ENCODE measurements at places on chromosomes 5 and 9.

DNA sequence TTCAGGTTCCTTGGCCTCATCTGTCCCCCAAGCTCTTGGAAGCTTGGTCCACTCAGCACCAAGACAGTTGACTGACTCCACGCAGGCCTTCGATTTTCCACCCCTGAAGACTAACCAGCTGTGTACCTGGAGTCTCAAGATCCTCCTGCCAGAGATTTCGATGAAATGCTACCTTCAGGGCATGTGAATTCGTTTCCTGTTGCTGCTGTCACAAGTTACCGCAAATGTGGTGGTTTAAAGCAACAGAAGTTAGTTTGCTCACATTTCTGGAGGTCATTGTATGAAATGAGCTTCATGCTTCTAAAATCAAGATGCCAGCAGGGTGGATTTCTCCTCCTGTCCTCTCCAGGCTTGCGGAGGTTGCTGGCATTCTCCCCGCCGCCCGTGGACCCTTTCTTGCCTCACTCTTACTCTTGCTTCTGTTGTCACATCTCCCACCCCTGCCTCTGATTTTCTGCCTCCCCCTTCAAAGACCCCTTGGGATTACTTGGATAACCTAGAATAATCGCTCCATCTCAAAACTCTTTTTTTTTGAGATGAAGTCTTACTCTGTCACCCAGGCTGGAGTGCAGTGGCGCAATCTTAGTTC is 27.6 kb upstream of the RETREG1 start:
- no peak for DNase-seq

- peak; percentile 35 for DNase-seq
These were observed 475 bp upstream of the GOLM1 start for GRCh38 chr9:86099701-86100364.

GRCh38 chr5:111935835-111936234 is 178.8 kb upstream of the NREP start:
- DNase-seq, result peak; percentile 15

GRCh38 chr5:72470826-72471225 is 36.4 kb downstream of the ZNF366 start:
- DNase-seq, result peak; percentile 83

DNA sequence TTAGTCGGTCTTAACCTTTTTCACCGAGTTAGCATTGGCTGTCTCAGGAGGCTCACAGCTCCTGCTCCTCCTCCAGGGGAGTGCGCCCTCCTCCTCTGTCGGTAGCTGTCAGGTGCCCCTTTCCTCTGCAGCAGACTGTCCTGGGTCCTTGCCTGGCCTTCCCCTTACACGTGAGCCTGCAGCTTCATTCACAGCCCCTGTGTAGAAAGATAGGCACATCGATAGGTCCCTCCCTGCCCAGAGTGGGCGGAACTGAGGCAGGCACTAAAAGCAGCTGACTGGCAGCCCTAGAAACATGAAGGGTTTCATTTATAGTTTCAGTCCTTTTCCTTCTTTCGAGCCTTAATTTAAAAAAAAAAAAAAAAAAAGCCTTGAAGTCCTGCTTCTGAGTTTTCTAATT is 17.2 kb downstream of the TENT4A start:
- no peak for DNase-seq

DNA sequence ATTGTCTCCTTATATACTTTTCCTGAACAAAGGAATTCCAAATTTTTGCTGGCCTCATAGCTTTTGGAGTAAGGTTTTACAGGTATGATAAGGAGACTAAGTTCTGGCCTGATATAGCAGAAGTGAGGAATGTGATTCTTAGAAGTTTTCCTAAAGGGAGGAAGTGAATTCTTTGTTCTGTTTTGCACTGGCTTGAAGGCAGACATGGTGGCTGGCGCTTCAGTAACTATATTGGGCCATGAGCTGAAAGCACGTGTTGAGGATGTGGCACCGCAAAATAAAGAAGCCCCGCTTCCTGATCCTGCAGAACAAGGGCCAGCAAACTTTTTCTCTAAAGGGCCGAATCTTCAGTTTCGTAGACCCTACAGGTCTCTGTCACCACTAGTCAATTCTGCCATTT is 224.2 kb downstream of the SNX18 start:
- no peak for DNase-seq

DNA sequence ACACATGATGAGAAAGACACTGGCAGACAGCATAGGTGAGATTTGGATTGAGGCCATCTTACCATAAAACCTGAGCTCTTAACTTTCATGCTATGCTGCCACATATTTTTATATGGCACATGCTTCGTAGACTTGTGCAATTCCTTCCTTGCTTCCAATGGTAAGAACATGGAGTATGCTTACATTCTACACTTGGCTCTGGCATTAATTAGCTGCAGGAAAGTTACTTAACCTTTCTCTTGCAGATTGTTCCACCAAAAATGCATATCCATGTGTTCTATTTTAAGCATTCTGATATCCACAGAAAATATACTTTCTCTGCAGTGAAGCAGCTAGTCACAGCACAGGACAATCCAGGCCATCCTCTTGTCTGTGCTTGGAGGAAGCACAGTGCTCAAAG is 119.4 kb downstream of the MPDZ start:
- no peak for DNase-seq

DNA sequence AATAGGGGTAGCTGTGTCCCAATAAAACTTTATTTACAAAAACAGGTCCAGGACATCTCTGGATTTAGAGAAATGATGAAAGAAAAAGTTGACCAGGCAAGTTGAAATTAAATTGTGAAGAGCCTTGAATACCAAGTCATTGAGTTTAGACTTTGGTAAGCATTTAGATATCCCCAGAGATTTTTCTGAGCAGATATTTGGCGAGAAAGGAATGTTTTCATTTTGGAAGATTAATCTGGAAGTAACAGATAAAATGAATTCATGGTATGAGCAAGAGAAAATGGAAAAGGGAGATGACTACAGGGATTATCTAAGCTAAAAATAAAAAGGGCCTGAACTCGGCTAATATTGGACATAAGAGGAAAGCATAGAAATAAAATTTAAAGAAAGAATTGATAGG is 157.6 kb downstream of the ACTL7B start:
- no peak for DNase-seq

GRCh38 chr5:8500426-8500825 is 631.5 kb downstream of the MTRR start:
- DNase-seq, result no peak

- DNase-seq, result no peak
These were observed 2.5 kb downstream of the KIAA1958 start for GRCh38 chr9:112489039-112489546.

GRCh38 chr5:93675460-93676450 is 65.6 kb downstream of the POU5F2 start:
- no peak for DNase-seq

GRCh38 chr5:96875791-96876291 is 459 bp upstream of the ERAP2 start:
- no peak for DNase-seq

GRCh38 chr5:158055111-158055501 is 196.2 kb upstream of the CLINT1 start:
- DNase-seq, result no peak

Measured in bronchial epithelial cell (primary cell).